ENCODE measurements at places on chromosomes 5 and 9.

DNA sequence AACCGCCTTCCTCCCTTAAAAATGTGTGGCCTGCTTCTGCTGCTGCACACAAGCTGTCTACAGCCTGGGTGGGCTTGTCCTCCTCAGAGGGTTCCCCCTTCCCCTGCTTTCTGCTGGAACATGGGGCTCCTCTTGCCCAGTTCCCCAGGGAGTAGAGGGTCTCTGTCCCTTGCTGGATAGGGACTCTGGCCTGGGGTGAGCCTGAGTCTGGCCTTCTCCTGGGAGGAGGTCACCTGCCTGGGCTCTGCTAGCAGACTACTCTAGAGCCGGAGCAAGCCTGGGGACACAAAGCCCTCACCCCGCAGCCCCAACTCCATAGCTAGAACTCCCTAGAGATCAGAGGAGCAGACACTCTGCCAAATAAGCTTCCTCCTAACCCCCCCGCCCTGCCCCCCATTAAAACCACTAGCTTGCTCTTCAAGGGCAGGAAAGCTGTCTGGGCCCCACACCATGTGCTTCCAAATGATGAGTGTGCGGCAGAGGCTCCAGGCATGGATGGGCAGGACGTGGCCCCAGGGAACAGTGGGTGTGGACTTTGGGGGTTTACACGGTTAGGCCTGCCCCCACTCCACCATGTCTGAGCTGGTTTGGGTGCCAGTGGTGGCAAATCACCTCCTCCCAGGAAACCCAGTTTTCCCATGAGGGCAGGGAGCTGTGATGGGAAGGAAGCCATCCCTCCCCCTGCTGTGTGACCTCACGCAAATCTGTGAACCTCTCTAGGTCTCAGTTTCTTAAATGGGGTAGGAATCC lies 10.0 kb downstream of the TCF7 start:
- DNase-seq: no peak

GRCh38 chr9:13626601-13627000 lies 347.1 kb upstream of the MPDZ start:
- no peak for DNase-seq

DNA sequence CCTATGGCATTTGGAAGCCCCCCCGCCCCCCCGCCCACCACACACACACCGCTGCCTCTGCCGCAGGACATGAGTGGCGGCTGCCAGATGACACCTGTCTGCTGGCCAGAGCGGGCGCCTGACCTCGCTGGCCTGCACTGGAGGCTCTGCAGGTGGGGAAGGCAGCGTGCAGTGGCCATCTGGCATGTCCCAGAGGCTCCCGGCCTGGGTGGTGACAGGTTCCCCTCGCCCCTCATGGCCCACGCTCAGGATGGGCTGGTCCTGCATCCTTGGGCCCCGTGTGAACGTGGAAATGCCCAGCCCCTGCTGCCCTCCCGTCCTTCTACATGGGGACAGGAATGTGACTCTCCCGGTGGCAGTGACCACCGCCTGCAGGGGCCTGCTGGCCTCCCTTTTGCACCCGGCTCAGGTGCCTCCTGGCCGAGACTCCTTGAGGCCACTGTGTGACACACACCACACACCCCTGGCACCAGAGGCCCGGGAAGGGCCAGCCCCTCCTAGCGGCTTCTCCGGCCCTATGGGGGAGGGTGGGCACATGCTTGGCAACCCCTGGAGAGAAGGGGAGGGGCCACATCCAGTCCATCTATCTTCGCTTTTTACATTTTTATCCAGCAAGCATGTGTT lies 30.3 kb downstream of the IRX4 start:
- DNase-seq: no peak

GRCh38 chr5:64163746-64164145 lies 1.9 kb upstream of the RNF180 start:
- DNase-seq: no peak

DNA sequence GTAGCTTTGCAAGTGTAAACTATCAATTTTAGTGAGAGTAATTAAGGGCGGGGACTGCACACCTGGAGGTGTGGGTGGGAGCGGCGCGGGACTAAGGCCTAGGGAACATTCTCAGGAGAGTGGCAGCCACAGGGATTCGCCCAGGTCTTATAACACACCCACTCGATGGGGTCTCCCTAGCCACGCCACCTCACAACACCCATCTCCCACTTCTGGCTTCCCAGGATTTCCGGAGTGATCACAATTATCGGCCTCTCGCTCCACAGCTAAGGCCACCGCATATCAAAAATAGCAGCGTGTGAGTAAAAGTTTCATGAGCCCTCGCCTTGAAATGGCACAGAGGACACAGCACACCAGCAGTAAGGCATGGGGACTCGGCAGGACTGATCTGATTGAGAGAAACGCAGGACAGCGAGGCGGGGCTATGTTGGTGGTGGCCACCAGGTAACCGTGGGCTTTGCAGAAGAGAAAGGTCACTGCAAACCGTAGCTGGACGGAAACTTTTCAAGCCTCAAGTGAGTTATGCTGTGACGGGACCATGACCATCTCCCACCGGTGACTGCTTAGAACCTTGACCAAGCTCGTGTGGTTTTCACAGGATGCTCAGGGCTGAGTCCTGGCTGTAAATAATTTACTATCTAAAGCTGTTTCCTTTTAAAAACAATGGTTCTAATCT lies 1.1 kb upstream of the LPAR1 start:
- no peak for DNase-seq

- DNase-seq: no peak
Measured at GRCh38 chr9:109179801-109180523, 12.9 kb upstream of the FRRS1L start.

DNA sequence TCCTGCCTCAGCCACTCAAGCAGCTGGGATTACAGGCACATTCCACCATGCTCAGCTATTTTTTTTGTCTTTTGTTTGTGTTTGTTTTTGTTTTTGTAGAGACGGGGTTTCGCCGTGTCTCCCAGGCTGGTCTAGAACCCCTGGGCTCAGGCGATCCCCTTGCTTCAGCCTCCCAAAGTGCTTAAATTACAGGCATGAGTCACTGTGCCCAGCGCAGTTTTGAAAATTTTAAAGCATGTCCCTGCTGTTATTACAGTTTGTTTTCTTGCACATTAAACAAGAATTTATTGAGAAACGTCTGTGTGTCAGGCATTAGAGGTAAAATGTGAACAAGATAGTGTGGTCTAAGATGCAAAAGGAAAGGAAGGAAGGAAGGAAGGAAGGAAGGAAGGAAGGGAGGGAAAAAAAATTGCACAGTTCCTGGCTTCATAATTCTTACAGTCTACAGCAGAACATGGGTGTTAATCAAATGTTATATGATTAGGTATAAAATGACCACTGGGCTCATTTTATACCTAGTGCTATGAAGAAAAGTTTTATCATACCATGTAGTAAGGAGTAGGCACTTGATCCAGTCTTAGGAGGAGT lies 205.4 kb downstream of the SNX18 start:
- no peak for DNase-seq

- DNase-seq: no peak
Measured at GRCh38 chr5:91177085-91177484, 206.0 kb downstream of the ARRDC3 start.

DNA sequence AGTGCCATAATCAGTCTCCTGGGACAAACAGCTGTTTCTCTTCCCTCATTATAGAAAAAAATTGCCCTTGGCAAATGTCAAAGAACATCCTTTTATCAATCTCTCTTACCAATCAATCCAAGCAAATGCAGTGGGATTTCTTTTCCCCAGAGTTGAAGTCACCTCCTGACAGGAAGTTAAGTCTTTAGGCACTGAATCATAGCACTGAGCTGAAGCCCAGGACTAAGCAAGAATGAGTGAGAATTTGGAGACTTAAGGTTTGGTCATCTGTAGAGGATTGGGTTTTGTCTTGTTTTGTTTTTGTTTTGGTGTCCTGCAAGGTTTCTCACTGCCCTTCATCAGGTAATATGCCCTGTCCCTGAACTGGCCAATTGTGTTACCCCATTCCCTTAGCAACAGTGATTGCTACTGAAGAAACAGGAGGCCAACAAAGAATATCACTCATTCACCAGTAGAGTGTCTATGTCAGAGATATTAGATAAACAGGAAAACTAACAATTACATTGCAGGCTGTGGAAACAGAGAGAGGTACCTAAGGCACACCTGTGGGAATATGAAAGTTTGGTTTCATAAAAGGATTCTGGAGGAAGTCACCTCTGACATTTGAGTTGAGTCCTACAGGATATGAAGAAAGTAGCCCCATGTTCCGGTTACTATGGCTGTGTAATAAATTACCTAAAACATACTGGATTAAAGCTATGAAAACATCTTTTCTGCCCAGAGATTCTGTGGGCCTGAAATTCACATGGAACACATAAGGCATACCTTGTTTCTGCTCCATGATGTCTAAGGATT lies 4.5 kb upstream of the FXN start:
- no peak for DNase-seq

DNA sequence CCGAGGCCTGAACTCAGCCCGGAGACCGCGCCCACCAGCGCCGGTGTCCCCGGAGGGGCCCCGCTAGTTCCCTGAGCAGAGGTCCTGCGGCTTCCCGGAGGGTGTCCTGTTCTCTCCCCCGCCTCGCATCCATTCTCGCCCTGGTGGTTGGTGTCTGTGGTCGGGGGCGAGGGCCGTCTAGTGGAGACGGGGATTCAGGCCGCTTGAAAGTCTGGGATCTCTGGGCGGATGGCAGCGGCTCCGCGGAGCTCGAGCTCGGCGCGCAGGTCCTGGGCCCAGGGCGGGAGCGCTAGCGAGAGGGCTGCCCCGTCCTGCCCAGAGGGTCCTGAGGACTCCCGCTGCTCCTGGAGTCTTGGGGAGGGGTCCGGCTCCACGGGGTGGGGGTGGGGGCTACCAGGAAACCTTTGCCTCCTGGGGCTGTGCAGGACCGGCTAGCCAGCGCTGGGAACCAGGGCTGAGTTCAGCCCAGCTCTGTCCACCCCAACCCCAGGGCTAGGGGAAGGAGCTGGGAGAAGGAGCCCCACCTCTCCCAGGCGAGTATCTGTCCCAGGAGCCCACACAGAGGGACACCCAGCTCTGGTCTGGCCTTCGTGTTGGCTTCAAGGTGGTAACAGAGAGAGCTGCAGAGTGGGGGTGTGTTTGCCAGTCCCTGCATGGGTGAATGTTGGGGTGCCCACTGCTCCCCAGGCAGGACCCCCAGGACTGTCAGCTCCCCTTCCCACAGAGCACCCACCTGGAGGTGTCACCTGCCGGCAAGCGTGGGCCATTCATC lies 4.0 kb downstream of the TOR4A start:
- DNase-seq: no peak

- no peak for DNase-seq
Measured at GRCh38 chr9:19510907-19511306, 102.1 kb downstream of the ACER2 start.

DNA sequence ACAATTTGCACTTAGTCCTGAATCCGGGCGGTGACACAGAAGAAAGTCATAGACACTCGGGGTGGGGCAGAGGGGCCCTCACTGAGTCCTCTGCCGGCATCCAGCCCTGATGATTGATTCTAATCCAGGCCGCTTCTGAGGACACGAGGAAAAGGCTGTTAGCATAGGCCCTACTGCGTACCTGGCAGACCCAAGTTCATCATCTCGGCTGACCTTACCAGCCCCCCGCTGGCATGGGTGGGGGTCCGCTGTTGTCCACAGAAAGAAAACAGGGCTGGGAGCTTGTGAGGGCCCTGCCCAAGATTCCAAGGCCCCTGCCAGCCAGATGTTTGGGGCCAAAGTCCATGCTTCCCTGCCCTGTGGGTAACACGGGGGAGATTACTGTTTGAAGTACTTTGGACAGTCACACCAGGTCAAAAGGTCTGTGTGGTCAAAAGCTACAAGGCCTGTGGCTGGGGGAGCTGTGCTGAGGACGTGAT lies 24.5 kb downstream of the ERGIC1 start:
- DNase-seq: no peak

GRCh38 chr5:29963956-29964355 lies 1229.5 kb upstream of the CDH6 start:
- DNase-seq: no peak

Data from PC-9 (cell line).